ENCODE measurements at places on chromosomes 2 and 18. TPM values are rescaled to one million over a fixed set of nuclear protein-coding genes. Genes with fewer than 3 reads are reported as not detected.

The LHCGR gene
- not detected for total RNA-seq

The TMEM37 gene
- total RNA-seq: 9.5 TPM

The FOXD4L1 gene
- total RNA-seq: not detected

The FAP gene
- total RNA-seq: not detected

The POTEC gene
- total RNA-seq: not detected

The ERFE gene
- total RNA-seq: 1.6 TPM

- no peak for DNase-seq
- peaks cover 2% of the 10 kb centered on the region for H3K4me1 ChIP-seq
- no peaks in the 10 kb centered on the region for H3K36me3 ChIP-seq
- H3K27ac ChIP-seq: no peak overlapping the region
- H3K4me3 ChIP-seq: no peak overlapping the region
Observed at GRCh38 chr18:41482501-41482900, 472.5 kb upstream of the PIK3C3 start.

DNA sequence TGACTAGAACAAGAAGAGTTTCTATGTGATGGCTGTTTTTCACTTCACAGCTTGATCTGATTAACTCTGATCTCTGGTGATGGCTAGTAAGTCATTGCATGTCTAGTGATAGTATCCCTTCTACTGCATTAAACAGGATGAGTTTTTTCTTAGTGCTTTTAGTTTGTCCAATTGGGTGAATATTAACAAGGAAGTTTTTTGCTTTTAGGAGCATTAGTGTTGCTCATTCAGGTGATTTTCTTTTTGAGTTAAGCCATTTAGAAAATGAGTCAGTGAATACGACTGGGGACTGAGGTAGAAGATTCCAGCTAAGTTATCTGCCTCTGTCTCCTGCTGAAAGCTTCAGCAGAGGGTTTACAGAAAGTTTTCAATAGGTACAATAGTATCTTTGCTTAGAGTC, 306.7 kb downstream of the PIK3C3 start:
- H3K4me1 ChIP-seq: peaks cover 3% of the 10 kb centered on the region
- H3K27ac ChIP-seq: no peak overlapping the region
- no peaks in the 10 kb centered on the region for H3K36me3 ChIP-seq
- no peak for DNase-seq
- no peaks in the 10 kb centered on the region for H3K27me3 ChIP-seq
- no peak overlapping the region for H3K4me3 ChIP-seq

DNA sequence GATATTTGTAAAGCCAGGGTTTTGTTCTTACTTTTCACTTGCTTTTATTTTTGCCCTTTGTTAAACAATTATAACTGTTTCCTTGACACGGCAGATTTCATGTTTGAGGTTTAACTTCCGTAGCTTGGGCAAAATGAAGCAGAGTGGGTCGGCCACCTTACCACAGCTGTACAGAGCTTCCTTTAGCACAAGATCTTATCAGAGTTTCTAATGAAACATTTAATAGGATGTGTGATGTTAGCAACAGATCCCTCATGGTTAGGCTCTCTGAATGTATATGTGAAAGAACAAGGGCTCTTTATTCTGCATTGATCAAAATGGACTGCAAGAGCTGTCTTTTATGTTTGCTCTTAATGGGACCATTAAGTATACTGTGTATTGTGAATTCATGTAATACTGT, 22.3 kb downstream of the RNF125 start:
- H3K27me3 ChIP-seq: no peaks in the 10 kb centered on the region
- no peaks in the 10 kb centered on the region for H3K4me1 ChIP-seq
- no peak overlapping the region for H3K27ac ChIP-seq
- DNase-seq: no peak
- H3K36me3 ChIP-seq: peaks cover 93% of the 10 kb centered on the region

DNA sequence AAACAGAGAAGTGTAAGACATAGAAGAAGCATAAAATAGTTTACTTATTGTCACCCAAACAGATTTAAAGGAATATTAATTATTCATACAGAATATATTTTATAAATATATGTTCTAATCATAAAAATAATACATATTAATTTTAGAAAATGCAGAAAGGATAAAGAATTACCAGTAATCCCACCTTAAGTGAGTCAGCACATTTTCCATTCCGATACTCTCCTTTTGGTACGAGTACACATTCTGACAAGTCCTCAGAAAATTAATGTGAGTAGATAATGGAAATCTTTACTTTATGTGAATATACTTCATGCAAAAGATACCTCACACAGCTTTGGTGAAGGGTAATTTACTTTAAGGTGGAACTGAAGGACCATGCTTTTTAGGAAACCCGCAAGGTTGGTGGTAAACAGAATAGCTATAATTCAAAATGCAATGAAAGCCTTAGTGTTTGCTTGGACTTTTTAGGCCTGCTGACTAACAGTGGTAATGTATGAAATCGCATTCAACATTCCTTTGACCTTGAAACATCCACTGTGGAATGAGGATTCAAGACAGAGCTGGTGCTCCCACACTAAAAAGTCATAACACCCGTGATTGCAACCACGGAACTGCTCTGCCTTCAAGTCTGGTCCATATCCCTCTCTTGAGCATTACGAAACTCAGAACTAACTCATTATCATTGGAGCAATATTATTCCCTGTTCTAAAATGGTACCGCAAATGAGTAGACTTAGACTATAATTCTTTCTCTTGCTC, 28.1 kb upstream of the HTR2B start:
- H3K27me3 ChIP-seq: no peaks in the 10 kb centered on the region
- peaks cover 70% of the 10 kb centered on the region for H3K36me3 ChIP-seq
- H3K4me3 ChIP-seq: no peak overlapping the region
- no peak overlapping the region for H3K27ac ChIP-seq

- DNase-seq: no peak
- no peaks in the 10 kb centered on the region for H3K4me1 ChIP-seq
- no peak overlapping the region for H3K27ac ChIP-seq
- H3K27me3 ChIP-seq: no peaks in the 10 kb centered on the region
- H3K4me3 ChIP-seq: no peak overlapping the region
Observed at GRCh38 chr2:153917570-153917969, 45.8 kb downstream of the GALNT13 start.

GRCh38 chr2:110667071-110667470, 10.8 kb downstream of the BUB1 start:
- H3K4me3 ChIP-seq: no peak overlapping the region
- peaks cover 92% of the 10 kb centered on the region for H3K36me3 ChIP-seq
- DNase-seq: no peak
- no peaks in the 10 kb centered on the region for H3K4me1 ChIP-seq
- H3K27ac ChIP-seq: no peak overlapping the region
- no peaks in the 10 kb centered on the region for H3K27me3 ChIP-seq

DNA sequence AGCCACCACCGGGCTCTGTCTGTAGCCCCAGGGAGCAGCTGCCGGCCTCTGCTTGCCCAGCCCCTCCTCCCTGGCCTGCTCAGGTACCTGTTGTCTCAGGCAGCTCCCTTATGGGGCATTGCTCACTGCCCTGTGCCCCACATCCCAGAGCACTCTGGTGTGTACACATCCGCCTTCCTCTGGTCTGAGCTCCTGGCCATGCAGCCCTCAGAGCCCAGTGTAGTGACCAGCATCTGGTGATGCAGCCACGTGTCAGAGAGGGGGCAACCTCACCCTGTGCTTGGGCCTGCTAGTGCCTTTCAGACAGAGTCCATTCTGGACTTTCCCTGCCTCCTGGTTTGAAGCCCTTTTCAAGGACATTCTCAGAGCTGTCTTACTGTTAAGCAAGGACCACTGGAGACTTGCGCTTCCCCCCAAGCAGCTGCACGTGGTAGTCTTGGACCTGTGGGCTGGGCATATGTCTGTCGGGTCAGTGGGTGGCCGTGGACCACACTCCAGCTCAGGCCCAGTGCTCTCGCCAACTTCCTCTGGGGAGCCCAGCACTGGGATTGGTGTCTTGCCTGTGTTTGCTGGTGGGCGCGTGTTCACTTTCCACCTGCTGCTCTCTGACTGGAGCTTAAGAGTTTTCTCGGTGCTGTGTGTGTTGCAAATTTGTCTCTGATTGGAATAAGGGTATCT, 30.7 kb downstream of the DGKD start:
- no peaks in the 10 kb centered on the region for H3K27me3 ChIP-seq
- DNase-seq: peak; percentile 47
- no peaks in the 10 kb centered on the region for H3K4me1 ChIP-seq
- no peak overlapping the region for H3K4me3 ChIP-seq
- no peaks in the 10 kb centered on the region for H3K36me3 ChIP-seq

DNA sequence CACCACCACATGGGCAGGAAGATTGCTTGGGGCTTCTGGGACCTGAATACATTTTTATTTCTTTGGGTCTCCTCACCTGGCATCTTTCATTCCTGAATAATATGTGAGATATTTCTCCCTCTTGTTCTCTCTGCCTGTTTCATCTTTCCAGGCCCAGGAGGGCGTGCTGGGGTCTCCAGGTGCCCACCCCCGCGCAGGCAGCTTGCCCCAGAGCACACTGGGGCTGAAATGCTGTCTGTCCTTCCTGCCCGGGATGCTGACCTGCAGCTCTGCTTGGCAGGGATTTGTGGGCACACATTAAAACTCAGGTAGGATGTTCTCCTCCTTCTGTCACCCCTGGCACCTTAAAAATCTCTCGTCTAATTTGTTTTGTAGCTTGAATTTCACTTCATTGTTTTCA, 39.7 kb upstream of the TEX51 start:
- no peak overlapping the region for H3K27ac ChIP-seq
- H3K4me3 ChIP-seq: no peak overlapping the region
- peak; percentile 17 for DNase-seq
- H3K4me1 ChIP-seq: no peaks in the 10 kb centered on the region
- no peaks in the 10 kb centered on the region for H3K36me3 ChIP-seq

DNA sequence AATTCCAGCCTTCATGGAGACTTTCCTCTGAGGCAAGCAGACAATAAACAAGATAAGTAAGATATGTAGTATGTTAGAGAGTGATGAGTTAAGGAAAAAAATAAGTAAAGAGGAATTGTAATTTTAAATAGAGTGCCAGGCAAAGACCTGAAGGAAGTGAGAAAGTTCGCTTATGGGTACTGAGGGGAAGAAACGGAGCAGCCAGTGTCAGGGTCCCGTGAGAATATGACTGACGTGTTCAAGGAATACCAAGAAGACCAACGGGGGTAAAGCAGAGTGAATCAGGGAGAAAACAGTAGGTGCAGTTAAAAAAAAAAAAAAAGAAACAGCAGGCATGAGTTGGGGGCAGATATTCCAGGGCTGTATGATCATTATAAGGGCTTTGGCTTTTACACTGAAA, 45.1 kb downstream of the ARHGEF33 start:
- H3K27ac ChIP-seq: no peak overlapping the region
- H3K4me1 ChIP-seq: no peaks in the 10 kb centered on the region
- no peak overlapping the region for H3K4me3 ChIP-seq
- no peaks in the 10 kb centered on the region for H3K36me3 ChIP-seq

GRCh38 chr2:216441308-216442010, 29.2 kb downstream of the SMARCAL1 start:
- peaks cover 58% of the 10 kb centered on the region for H3K36me3 ChIP-seq
- no peak for DNase-seq
- no peak overlapping the region for H3K27ac ChIP-seq
- H3K4me3 ChIP-seq: no peak overlapping the region
- no peaks in the 10 kb centered on the region for H3K4me1 ChIP-seq

DNA sequence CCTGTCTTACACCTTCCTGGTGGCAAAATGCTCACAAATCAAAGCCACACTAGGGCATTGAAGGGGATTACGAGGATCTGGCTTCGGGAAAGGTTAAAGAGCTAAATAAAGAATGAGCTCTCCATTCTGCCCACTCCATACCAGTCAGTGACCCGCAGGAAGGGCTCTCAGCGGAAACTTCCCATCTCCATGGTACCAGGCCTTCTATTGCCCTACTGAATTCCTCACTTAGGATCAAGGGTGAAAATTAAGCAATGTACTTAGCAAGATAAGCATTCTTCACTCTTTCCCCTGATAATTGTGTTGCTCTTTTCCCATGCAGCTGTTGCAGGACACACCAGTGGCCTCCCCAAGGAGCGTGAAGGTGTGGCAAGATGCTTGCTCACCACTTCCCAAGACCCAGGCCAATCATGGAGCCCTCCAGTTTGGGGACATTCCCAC, 75.6 kb upstream of the TTC39C start:
- no peak overlapping the region for H3K27ac ChIP-seq
- no peaks in the 10 kb centered on the region for H3K27me3 ChIP-seq
- no peaks in the 10 kb centered on the region for H3K36me3 ChIP-seq
- H3K4me1 ChIP-seq: peaks cover 12% of the 10 kb centered on the region
- peak; percentile 63 for DNase-seq

- H3K4me1 ChIP-seq: no peaks in the 10 kb centered on the region
- H3K36me3 ChIP-seq: no peaks in the 10 kb centered on the region
- no peak for DNase-seq
- no peak overlapping the region for H3K27ac ChIP-seq
- H3K4me3 ChIP-seq: no peak overlapping the region
Observed at GRCh38 chr18:25345081-25345866, 6.7 kb downstream of the ZNF521 start.

GRCh38 chr18:69945220-69946114, 2.2 kb downstream of the CD226 start:
- DNase-seq: no peak
- no peaks in the 10 kb centered on the region for H3K4me1 ChIP-seq
- H3K36me3 ChIP-seq: no peaks in the 10 kb centered on the region
- H3K4me3 ChIP-seq: no peak overlapping the region

- peak overlapping the region; percentile 79 for H3K27ac ChIP-seq
- H3K27me3 ChIP-seq: no peaks in the 10 kb centered on the region
- H3K4me3 ChIP-seq: no peak overlapping the region
- peaks cover 66% of the 10 kb centered on the region for H3K4me1 ChIP-seq
- peak; percentile 69 for DNase-seq
Observed at GRCh38 chr18:28115149-28115550, 61.8 kb downstream of the CDH2 start.

GRCh38 chr2:5846881-5847280, 154.7 kb downstream of the SOX11 start:
- H3K4me3 ChIP-seq: no peak overlapping the region
- H3K27me3 ChIP-seq: no peaks in the 10 kb centered on the region
- H3K36me3 ChIP-seq: no peaks in the 10 kb centered on the region
- H3K4me1 ChIP-seq: peaks cover 3% of the 10 kb centered on the region

- no peaks in the 10 kb centered on the region for H3K27me3 ChIP-seq
- H3K4me3 ChIP-seq: no peak overlapping the region
- no peak for DNase-seq
- no peaks in the 10 kb centered on the region for H3K4me1 ChIP-seq
- H3K27ac ChIP-seq: no peak overlapping the region
Observed at GRCh38 chr2:133919285-133919684, 334.6 kb upstream of the MGAT5 start.

- DNase-seq: no peak
- H3K4me1 ChIP-seq: peaks cover 3% of the 10 kb centered on the region
- peaks cover 48% of the 10 kb centered on the region for H3K36me3 ChIP-seq
- no peak overlapping the region for H3K27ac ChIP-seq
Observed at GRCh38 chr2:175151791-175152190, 16.2 kb downstream of the ATF2 start.

Data from endodermal cell (in vitro differentiated cells).